ENCODE measurements at places on chromosomes 7 and 10.

GRCh38 chr10:131725581-131726069 lies 175.2 kb upstream of the PPP2R2D start:
- no peak for DNase-seq

- DNase-seq: no peak
Observed at GRCh38 chr7:115844857-115845256, 185.7 kb downstream of the TFEC start.

DNA sequence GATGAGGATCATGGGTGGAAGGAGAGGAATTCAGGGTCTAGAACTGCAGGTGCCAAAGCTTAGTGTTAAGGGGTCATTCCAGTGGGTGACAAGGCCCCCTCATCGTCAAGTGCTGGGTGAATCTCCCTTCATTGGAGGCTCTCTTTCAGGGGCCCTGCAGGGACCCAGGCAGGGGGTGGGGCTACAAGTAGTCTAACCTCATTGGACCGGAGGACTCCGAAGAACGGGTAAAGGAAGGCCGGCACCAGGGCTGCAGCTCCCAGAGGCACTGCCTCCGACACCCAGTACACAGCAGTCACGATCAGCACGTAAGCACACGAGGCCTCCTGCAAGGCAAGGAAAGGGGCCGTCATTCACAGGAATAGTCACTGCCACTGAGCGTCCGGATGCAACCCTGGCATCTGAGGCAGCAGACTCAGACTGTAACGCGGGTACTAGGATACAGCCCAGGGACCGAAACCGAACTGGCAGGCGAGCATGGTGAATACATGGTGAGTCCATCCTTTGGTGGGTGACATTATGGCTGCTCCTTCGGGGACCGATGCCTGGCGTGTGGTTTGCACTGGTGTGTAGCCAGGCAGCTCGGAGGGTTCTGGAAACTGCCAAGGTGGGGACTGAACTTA lies 6.7 kb downstream of the SLC13A4 start:
- no peak for DNase-seq

DNA sequence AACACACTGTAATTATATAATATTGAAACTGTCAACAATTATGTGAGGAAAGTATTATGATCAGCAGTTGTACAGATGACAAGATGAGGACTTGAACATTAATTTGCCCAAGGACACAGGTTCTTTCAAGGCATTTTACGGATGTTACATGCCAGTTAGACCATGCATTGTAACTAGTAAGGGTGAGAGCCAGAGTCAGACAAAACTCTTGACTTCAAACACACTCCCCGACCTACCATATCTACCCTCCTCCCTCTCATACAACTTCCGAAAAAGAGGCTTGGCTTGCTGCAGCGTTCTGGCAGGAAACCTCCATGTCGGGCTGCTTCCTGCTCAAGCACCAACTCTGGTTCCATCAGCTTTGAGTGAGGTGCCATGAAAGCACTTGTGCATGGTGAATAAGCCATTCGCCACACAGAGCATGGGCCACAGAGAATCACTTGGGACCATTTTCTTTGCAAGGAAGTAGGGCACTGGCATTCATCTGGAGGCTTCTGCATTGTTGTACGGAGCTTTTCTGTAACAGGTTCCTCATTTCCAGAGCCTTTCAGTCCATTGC lies 53.2 kb downstream of the FOXI2 start:
- no peak for DNase-seq

GRCh38 chr10:33612551-33612950 lies 278.1 kb upstream of the NRP1 start:
- no peak for DNase-seq

GRCh38 chr10:103254538-103255325 lies 9.0 kb downstream of the RPEL1 start:
- DNase-seq: no peak

DNA sequence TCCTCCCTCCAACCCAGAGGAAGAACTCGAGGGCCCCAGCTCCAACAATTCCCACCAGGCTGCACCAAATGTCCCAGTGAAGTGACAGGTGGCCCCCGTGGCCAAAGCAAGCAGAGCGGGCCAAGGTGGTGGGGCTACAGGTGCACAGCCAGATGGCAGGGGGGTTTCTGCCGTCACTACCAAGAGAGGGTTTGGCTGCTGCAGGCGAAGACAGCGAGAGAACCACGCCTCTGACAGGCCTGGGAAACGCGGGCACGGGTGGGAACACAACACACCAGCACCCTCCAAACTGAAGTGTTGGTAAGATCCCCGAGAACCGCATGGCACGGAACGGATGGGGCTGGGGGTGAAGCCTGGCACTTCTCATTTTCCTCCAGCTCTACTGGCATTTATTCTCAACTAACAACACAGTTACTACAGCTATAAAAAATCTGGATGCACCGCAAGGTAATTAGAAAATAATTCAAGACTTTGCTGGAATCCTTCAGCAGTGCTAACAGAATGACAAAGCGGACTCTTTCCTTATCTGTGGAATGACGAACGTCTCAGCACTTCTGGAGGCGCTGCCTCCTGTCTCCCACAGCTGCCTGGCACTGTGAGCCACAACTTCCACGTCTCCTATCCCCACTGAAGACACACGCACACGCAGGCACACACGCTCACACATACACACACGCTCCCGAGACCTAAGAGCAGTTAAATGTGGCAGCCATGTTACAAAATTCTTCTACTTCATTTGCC lies 167.9 kb downstream of the TCERG1L start:
- peak; percentile 8 for DNase-seq

GRCh38 chr7:3180604-3181003 lies 120.4 kb upstream of the SDK1 start:
- DNase-seq: no peak

DNA sequence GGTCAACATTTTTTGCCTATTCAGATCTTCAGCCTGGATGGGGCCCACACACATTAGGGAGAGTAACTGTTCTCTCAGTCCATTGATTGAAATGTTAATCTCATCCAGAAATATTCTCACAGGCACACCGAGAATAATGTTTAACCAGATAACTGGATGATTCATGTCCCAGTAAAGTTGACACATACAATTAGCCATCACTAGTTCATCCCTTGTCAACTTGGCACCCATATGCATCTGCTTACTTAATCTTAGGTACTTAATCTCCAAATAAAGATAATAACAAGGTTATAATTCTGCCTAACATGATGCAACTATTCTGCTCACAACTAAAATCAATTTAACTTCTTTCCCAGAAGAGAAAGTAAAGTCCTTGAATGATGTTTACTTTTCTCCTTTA lies 502.6 kb downstream of the ADRA2A start:
- DNase-seq: no peak

DNA sequence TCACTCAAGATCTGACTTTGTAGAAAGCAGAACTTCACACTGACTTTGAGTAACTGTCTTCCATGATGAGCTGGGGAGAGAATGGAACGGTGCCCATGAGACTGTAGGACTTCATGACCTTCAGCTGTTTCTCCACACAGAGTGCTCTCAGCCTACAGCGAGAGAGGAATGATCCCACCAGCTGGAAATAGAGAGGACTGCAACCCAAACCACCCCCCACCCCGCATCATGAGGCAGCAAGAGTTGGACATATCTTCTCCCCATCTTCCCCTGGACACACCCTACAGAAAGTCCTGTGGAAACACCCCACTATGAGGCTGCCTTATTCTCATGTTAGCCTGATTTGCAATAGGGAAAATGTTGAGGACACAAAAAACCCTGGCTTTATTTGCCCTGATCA lies 312.5 kb downstream of the PAXIP1 start:
- no peak for DNase-seq

- DNase-seq: no peak
Observed at GRCh38 chr10:70782086-70782745, 3.0 kb downstream of the TBATA start.

DNA sequence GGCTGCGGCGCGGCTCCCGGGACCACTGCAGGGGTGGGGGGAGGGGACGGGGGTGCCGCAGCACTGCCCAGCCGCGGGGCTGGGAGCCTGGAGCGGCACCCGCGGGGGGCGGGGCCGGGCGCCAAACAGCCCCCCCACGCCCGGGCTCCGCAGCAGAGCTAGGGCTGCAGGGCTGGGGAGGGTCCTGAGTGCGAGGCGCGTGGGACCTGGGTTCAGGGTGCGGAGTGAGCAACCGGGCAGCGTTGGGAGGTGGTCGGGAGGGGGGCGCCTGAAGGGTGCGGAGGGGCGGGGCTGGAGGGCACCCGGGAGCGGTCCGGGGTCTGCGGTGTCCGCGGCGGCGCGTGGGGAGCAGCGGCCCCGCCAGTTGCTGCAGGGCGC lies 528 bp downstream of the CAMK2G start:
- DNase-seq: no peak

GRCh38 chr10:927131-927530 lies 4.4 kb downstream of the LARP4B start:
- no peak for DNase-seq

DNA sequence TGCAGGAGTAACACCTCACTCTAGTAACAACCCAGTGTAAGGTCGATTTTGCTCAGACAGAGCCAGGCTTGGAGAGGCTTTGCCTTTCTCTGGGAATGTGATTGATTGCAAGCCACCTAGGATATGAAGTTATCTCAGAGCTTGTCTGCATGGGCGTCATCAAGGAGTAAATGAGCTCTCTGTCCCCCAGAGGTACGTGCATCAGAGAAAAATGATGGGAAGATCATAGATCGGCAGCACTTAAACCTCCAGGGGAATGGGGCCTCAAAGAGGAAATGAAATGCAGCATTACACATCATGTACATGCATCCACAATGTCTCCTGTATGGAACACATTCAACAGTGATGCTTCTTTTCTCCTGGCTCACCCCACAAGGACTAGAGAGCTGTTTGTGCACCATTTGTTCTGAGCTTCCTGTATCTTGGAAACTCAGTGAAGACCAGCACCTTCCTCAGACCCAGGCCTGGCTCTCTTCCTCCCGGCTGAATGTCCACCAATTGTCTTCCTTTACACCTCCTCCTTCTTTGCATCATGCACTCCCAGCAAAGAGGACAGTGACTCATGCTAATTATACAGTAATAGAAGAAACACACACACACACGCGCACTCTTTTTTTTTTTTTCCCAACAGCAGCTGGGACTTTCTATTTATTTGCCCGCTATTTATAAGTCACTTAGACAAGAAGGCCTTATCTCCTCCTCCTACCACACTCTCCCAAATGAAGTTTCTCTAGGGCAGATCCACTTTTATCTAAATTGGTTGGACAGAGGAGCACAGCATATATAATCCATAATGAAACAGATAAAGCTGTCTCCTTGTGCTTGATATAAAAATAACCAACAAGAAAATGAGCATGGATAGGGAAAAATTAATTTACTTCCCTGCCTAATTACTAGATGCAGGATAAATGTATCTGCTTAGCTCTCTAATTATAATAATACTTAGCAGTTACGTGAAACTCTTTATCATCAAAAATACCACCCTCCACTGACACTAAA lies 990.7 kb downstream of the CCSER2 start:
- DNase-seq: peak; percentile 53

GRCh38 chr7:15305002-15305600 lies 256.7 kb downstream of the AGMO start:
- DNase-seq: peak; percentile 23

DNA sequence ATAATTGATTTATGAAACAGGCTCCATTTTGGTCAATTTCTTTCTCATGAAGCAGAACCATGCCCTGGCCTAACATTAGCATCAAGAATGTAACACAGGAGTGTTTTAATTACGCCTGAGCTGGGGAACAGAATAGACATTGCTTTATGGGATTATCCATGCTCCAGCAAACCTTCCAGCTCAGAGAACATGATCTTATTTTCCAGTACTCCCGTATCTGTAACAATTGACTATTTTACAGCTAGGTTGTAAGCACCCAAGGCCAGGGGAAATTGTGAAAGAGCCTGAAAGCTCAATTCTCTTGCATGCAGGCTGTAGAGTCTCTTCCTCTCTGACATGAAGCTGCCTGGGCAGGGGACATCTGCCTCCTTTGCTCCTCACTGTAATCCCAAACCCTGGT lies 30.8 kb upstream of the CRYGN start:
- no peak for DNase-seq

DNA sequence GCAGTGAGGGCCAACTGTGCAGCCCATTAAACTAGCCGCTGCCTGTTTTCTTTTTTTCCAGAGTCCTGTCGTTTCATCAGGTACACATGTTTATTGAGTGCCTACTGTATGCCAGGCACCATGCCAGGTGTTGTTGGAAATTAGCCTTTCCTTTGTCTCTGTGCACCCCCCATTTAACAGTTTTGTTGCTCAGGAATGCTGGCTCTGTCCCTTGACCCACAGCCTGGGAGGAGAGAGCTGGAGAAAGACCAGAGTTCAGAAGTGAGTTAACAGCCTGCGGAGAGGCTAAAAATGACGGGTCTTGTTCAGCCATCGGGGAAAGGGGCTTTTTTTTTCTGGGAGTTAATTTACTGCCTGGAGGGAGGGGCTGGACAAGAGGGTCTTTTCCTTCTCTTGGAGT lies 1.3 kb downstream of the LRMDA start:
- DNase-seq: no peak

DNA sequence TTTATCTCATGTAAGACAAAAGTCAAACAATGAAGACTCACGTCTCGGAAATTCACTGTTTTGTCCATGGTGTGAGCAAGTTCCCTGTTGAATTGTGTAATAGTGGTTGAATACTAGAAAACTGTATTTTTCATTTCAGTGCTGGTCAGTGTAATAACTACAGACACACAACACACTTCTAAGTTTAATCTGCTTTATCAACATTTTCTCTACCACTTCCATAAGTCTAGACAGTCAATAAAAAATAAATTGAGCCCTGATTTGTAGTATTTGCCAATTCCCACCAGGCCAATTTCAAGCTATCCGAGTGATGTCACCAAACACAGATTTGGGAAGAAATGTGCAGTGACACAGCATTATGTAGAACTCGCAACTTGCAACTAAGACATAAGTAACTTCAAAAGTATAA lies 81.9 kb downstream of the GPR141 start:
- DNase-seq: no peak

- DNase-seq: no peak
Observed at GRCh38 chr7:37109016-37109683, 339.5 kb downstream of the ELMO1 start.

DNA sequence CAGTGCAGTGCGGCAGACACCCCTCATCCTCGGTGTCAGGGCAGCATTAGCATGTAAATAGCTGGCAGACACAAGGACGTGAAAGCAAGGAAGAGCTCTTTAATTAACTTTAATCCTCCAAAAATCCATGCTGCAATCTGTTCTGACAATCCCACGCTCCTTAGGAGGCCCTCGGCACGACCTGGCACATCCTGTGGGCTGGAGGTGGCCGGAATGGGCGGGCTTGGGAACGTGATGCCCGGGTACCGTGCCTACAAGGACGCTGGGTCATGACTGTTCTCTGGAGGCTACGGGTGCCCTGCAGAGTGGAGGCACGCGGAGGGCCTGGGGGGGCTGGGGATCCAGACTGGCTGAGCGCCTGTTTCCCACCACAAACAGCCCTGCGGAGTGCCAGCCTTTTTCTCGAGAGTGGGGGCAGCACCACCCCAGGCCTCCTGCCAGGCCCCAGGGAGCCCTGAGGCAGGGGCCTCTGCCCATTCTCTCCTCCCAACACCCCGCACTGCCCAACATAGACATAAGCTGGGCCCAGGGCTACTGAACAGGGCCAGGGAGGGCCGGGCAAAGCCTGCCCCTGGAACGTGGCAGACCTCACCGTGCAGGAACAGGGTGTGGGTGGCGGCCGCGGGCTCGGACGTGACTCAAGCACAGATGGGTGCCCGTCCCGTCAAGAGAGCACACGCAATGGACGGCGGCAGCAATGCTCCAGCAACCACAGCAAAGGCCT lies 189.3 kb downstream of the MAD1L1 start:
- DNase-seq: no peak
